GM12891 (cell line): ENCODE measurements at places on chromosomes 11 and 22.

DNA sequence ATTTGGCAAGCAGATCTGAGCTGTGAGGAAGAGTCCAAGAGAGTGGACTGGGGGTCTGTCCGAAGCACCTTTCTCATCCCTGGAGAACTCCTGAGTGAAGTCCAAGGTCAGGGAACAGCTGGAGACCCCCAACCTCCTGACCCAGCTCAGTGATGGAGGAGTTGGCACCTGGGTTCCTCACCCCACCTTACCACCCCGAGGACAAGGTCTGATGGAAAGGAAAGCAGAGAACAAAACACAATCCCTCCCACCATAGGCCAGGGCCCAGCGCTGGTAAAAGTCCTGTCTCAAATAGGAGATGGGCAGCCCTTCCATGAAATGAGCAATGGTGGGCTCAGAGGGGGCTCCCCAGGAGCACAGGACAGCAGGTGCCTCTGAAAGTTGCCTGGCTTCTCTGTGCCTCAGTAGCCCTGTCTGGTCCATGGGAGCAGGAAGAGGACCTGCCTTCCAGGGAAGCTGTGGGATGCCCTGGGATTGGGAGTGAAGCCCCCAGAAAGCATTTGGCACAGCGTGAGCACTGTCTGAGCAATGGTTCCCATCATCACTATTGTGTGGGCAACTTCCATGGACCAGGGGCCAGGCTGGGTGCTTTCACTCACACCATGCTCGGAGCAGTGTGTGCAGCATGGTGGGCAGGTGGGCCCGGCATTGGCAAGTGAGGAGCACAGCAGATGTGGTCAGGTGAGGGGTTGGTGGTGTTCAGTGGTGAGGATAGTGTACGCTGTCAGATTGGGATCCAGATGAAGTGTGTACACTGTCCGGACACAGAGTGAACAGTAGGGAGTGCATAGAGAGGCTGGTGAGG, 7.5 kb downstream of the TRIM29 start:
- DNase-seq, result no peak

GRCh38 chr11:61854206-61854895, 26.3 kb downstream of the FADS2 start:
- no peak for DNase-seq

DNA sequence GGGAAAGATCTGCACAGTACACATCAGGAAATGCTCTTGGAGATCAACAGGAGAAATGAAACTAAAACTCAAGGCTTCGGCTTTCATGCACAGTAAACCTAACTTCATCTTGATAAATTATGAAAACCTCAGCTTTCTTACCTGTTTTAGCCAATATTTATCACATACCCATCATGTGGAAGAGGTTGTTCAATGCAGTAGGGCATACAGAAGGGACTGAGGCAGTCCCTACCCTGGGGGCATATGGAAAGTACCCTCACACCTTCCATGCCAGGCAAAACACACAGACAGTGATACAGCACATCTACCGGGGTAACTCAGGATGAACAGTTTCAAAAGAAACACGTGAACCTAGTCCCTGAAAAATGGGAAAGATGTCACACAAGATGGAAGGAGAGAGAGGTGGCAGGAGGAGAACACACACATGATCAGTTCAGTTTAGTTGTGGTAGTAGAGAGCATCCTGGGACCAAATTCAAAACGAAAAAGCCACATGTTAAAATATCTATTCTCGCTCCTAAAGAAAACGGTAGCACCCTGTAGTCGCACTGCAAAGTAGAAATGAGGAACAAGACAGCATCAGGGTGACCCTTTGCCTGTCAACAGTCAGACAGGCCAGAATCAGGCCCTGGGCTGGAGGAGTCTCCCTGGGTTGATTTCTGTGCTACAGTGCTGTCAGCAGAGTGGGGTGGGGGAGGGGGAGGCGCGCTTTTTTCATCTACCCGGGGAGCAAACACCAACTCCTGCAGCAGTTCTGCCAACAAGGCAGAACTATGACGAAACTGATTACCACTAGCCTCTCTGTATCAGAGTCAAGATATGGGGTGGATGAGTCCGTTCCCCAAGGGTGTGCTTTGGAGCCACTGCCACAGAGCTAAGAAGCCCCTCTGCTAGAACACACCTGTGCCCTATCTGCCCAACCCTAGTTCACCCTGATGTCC, 1.3 kb downstream of the HIRA start:
- no peak for DNase-seq

- no peak for DNase-seq
Observed at GRCh38 chr22:27534720-27535125, 266.8 kb downstream of the MN1 start.

DNA sequence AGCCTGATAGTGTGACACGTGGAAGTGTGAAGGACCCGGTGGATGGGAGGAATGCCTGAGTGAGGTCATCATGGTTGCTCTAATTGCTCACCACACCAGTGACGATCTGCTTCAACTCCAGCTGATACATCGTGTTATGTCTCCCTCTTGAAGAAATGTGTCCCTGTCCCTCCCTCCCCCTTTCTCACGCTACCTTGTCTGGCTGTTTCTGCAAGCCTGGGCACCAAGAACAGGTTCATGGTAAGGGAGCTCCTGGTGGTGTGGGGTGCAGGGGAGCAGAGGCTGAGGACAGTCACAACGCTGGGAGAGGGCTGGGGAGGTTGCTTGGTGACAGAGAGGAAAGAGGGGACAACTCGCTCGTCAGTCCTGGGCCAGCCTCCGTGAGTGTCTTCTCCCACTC, 413.4 kb downstream of the SOX6 start:
- no peak for DNase-seq

- peak; percentile 37 for DNase-seq
Observed at GRCh38 chr11:8810540-8811301, 100.3 kb upstream of the AKIP1 start.

- DNase-seq, result no peak
Observed at GRCh38 chr11:44998051-44998450, 47.4 kb upstream of the TP53I11 start.

- DNase-seq, result no peak
Observed at GRCh38 chr11:75311858-75312288, 39.6 kb downstream of the ARRB1 start.

DNA sequence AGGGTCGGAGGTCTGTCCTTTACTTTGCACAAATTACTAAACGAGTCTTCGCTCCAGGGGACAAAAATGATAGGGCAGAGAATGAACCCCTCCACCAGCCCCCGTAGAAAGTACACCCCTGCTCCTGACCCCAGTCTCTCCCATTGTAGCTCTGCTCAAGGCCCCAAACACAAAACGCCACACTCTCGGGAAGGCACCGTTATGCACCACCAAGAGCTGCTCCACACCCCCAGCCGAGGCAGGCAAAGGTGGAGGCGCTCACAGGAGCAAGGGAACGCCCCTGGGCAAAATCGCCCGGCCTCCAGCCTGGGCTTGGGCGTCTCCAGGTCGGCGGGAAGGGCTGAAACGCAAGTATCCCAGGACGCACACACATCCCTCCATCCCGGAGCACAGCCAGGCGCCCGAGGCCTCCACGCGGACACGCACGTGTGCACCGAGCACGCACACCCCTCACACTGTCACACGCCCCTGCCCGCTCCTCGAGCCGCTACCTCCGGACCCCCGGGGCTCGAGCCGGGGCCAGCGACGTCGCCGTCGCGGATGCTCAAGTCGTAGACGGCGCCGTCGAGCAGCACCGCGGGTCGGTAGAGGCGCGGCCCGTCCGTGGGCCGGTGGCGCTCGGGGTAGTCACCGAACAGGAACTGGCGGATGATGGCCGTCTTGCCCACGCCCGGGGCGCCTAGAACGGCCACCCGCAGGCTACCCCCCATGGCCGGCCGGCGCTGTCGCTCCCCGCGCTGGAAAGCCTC, 786 bp downstream of the RASL10A start:
- DNase-seq, result peak; percentile 39

- DNase-seq, result no peak
Observed at GRCh38 chr22:28348613-28349609, 330.7 kb downstream of the TTC28 start.

- no peak for DNase-seq
Observed at GRCh38 chr11:95668131-95668530, 121.5 kb downstream of the FAM76B start.

DNA sequence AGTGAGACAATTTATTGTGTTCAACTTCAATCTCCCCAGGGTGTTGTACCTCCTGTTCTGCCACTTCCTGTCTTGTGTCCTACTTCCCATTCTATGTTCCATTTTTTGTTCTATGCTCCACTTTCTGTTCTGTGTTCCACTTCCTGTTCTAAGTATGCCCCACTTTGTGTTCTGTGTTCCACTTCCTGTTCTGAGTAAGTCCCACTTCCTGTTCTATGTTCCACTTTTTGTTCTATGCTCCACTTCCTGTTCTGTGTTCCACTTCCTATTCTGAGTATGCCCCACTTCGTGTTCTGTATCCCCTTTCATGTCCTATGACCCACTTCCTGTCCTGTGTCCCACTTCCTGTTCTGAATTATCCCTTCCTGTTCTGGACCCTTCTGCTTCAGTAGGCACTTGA, 732.7 kb downstream of the TBC1D22A start:
- no peak for DNase-seq

GRCh38 chr22:20517422-20517821, 10.0 kb downstream of the MED15 start:
- DNase-seq, result no peak

DNA sequence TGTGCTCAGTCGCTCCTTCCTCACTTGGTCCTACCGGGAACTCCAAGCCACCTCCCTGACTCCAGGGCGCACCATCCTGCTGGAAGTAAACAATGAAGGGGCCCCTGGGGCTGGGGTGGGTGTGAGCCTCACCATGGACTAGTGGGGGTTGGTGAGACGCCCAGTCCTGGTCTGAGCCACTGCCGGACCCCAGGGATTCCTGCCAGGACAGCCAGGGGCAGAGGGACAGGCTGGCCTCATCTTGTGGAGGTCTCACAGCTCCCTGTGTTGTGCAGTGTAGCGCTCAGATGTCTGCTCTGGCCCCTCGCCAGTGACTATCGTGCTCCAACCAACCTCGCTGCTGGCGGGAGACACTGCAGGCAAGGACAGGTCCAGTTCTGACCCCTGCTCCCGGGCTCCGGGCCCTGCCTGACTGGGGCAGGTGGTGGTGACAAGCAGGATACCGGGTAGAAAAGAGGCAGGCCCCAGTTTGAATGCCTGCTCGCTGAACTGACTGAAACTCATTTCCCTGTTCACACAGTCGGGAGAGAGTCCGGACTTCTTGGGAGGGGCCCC, 1021.4 kb downstream of the BRD1 start:
- no peak for DNase-seq

GRCh38 chr11:68177877-68178276, 35.2 kb downstream of the KMT5B start:
- DNase-seq, result no peak

DNA sequence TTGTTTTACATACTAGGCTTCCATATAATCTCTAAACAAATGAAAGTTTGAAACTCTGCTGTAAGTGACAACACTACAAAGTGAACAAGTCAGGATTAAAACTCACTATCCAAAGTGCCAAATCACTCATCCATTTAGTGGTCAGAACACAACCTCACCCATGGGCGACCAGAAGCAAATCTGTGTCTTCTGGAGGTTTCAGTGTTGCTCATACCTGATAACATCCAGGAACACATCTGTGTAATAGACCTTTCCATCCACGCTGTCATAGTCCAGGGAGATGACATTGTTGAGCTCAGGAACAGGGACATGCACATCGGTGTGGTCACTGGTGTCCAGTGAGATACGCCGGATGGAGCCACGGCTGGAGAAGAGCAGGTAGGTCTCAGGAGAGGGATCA, 28.5 kb upstream of the CKAP5 start:
- no peak for DNase-seq

DNA sequence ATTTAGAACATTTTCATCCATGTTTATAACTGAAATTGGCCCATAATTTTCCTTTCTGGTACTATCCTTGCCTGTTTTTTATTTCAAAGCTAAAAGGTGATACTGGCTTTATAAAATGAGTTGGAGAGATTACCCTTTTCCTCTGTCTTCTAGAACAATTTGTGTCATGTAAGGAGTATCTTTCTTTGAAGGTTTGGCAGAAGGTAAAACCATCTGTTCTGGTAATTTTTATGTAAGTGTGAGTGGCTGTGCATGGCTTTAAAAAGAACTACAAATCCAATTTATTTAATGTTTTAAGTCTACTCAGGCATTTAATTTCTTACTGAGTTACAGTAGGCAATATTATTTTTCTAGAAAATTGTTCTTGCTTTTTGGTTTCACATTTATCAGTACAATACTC, 7.7 kb upstream of the MRGPRD start:
- DNase-seq, result no peak

DNA sequence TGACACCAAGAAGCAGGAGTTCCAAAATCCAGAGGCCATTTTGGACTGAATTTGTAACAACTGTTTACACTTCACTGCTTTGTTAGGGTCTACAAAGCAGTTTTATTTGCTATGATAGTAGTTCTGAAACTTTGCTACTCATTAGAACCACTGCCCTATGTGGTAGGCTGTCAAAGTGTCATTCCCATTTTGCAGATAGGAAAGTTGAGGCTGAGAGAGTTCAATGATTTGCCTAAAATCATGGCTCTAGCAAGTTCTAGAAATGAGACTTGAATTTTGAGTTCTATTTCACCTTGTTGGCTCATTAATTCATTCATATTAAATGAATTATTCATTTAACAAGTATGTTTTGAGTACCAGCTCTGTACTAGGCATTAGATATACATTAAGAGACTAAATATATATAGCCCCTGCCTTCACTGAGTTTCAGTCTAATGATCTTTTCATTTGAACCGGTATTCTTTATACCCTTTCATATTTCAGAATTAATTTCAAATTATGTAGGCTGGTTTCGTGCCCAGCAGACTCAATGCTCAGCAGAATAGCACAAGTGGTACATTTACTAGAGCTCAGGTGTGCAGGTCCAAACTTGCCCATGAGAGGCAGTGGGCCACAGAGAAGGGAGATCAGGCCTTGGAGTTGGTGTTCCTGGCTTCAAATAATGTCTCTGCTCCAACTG, 93.5 kb downstream of the ME3 start:
- DNase-seq, result no peak

DNA sequence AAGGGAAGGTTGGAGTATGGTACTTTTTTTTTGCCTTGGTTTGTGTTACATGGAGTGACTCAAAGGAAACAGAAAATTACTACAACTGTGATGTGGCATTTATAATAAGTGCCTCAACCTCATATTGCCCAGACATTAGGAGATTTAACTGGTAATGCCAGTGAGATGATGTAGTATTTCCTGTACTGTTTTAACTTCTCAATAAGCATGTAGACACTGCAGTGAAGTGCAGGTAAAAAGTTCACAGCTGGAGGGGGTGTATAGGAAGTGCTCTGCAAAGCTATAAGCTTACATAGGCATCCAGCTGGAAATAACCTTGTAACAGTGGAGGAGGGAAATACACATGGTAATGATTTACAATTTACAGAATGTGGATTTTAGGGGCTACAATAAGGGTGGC, 138.2 kb upstream of the MTMR2 start:
- no peak for DNase-seq

DNA sequence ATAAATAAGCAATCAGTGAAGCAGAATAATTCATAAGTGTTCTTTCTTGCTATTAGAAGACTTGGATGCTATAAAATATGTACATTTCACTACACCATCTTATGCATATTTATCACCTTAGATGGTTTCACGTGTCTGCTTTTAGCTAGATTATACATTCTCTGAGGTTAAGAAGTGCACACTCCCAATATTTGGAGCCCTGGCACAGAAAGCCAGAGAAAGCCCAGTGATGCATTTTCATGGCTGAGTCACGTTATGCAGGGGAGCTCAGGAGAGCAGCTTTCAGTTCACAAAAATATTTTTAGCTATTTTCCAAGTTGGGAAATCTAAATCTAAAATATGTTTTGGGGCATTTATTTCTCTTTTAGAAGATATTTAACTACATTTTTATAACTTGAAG, 5.1 kb upstream of the TP53AIP1 start:
- DNase-seq, result no peak

GRCh38 chr11:23555085-23555484, 694.8 kb upstream of the CCDC179 start:
- DNase-seq, result no peak
